Fibroblast of lung (primary cell): ENCODE measurements at places on chromosomes 12 and 14. TPM values are rescaled to one million over a fixed set of nuclear protein-coding genes. Genes with fewer than 3 reads are reported as not detected.

TMEM253 gene
- not detected in 2 replicates for total RNA-seq

IL31 gene
- not detected in 2 replicates for total RNA-seq

PPTC7 gene
- 4.9 and 6.9 TPM in 2 replicates for total RNA-seq

SPIC gene
- total RNA-seq: not detected in 2 replicates

RAD51AP1 gene
- total RNA-seq: 1.0 and 4.1 TPM in 2 replicates

KLRC2 gene
- total RNA-seq: not detected in 2 replicates

LYZ gene
- 0.17 and 0.77 TPM in 2 replicates for total RNA-seq

DIO2 gene
- total RNA-seq: 0.77 and 3.3 TPM in 2 replicates

NGB gene
- not detected in 2 replicates for total RNA-seq

COX8C gene
- 0.33 TPM in 1 of 2 replicates, not detected in the other for total RNA-seq

DAD1 gene
- total RNA-seq: 235 and 249 TPM in 2 replicates

OTOGL gene
- total RNA-seq: under 0.01 and 0.17 TPM in 2 replicates

CSRP2 gene
- 36.7 and 56.8 TPM in 2 replicates for total RNA-seq

TTC9 gene
- total RNA-seq: 1.3 and 4.3 TPM in 2 replicates

GZMB gene
- total RNA-seq: not detected in 2 replicates

PRICKLE1 gene
- total RNA-seq: 4.1 and 9.6 TPM in 2 replicates

ANKRD33 gene
- under 0.01 TPM in 1 of 2 replicates, not detected in the other for total RNA-seq

DCN gene
- total RNA-seq: 586 and 902 TPM in 2 replicates

PAPLN gene
- total RNA-seq: 6.9 and 9.5 TPM in 2 replicates

POTEG gene
- total RNA-seq: not detected in 2 replicates

FAM216A gene
- total RNA-seq: 14.9 and 16.5 TPM in 2 replicates

ADAM21 gene
- 0.51 and 0.66 TPM in 2 replicates for total RNA-seq

FOXA1 gene
- total RNA-seq: under 0.01 TPM in 2 replicates

EMP1 gene
- total RNA-seq: 27.5 and 53.5 TPM in 2 replicates

WASHC3 gene
- 108 and 149 TPM in 2 replicates for total RNA-seq

SYT1 gene
- total RNA-seq: 0.51 and 2.1 TPM in 2 replicates

HHIPL1 gene
- 7.7 and 9.9 TPM in 2 replicates for total RNA-seq

LETMD1 gene
- 59.9 and 61.4 TPM in 2 replicates for total RNA-seq

TMPRSS12 gene
- not detected in 2 replicates for total RNA-seq

PZP gene
- not detected in 2 replicates for total RNA-seq

FOXG1 gene
- not detected in 2 replicates for total RNA-seq

C14orf132 gene
- 41.1 and 48.6 TPM in 2 replicates for total RNA-seq

ACSS3 gene
- total RNA-seq: 32.9 and 47.4 TPM in 2 replicates

OTX2 gene
- not detected in 2 replicates for total RNA-seq

CLEC2B gene
- 15.7 and 26.2 TPM in 2 replicates for total RNA-seq

PRPH gene
- 0.26 and 0.50 TPM in 2 replicates for total RNA-seq

SCNN1A gene
- under 0.01 and 0.26 TPM in 2 replicates for total RNA-seq

HRK gene
- total RNA-seq: under 0.01 TPM in 2 replicates

MMP17 gene
- 10.8 and 13.5 TPM in 2 replicates for total RNA-seq

CINP gene
- total RNA-seq: 41.6 and 42.8 TPM in 2 replicates

NR4A1 gene
- 2.1 and 3.8 TPM in 2 replicates for total RNA-seq

FOXN4 gene
- total RNA-seq: not detected in 2 replicates

MYO1A gene
- total RNA-seq: 0.17 and 0.26 TPM in 2 replicates

C14orf180 gene
- total RNA-seq: not detected in 2 replicates

GAS2L3 gene
- total RNA-seq: 18.7 and 33.4 TPM in 2 replicates

TMEM63C gene
- total RNA-seq: 0.66 TPM in 1 of 2 replicates, not detected in the other

PPP1R3E gene
- 2.6 TPM in 2 replicates for total RNA-seq

KRT78 gene
- not detected in 2 replicates for total RNA-seq

VDR gene
- 9.8 and 16.2 TPM in 2 replicates for total RNA-seq
